Colonic mucosa (tissue), 4 donors: ENCODE measurements at places on chromosomes 3 and 15. TPM values are rescaled to one million over a fixed set of nuclear protein-coding genes. Genes with fewer than 3 reads are reported as not detected.

GRCh38 chr3:127800508-127800907, 21.8 kb downstream of the MGLL start:
- DNase-seq, result no peak

DNA sequence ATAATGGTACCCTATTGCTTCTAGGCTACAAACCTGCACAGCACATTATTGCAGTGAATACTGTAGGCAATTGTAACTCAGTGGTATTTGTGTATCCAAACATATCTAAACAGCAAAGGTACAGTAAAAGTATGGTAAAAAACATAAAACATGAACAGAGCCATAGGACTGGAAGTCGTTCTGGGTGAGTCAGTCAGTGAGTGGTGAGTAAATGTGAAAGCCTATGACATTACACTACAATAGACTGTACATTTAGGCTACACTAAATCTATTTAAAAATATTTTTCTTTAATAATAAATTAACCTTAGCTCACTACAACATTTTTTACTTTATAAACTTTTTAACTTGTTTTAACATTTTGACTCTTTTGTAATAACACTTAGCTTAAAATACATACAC, 21.3 kb downstream of the RAB6B start:
- DNase-seq, result no peak

GRCh38 chr3:171446801-171447578, 13.2 kb downstream of the TNIK start:
- DNase-seq, result no peak

DNA sequence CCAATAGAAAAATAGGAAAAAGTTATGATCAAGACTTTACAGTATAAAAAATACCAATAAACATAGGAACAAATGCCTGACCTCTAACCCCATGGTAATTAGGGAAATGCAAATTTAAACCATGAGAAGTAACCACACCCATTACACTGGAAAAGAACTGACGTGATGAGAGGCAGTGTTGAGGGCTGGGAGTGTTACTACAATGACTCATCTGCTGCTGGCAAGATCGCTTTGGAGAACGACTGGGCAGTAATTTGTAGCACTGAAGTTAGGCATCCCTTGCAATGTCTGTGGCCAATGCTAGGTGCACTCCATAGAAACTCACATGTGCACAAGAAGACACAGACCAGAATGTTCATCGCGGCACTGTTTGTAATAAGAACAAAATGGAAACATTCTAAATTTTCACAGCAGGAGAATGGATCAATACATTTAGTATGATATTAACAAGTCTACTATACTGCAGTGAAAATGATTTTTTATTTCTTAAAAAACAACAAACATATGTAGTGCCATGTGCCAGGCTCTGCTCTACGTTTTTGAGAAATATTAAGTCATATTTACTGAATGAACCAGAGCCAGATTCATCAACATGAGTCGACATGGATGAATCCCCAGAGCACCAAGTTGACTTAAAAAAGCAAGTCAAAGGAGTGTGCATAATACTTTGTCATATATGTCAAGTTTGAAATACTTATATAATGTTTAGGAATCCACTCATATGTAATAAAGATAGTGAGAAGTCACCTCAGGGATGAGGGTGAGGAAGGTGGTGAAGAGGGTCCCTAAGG, 37.6 kb upstream of the EPHB3 start:
- DNase-seq, result peak; percentile 40

DNA sequence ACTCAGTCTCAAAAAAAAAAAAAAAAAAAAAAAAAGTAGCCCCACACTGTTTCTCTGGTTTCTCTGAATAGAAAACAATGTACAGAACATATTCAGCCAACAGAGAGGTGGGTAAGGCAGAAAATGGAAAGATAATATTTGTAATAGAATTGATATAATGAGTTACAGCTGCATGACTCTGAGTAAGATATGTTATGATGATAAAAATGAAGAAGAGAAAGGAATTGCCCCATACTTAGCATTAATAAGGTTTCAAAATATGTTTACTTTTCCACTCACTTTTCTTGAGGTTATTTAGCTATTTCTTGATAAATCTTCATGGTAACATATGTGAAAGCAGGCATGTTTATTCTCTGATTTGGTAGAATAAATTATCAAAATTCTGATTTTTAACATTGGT, 100.9 kb upstream of the ROBO2 start:
- DNase-seq, result no peak

GRCh38 chr3:108528459-108529252, 18.3 kb upstream of the MYH15 start:
- no peak for DNase-seq

- no peak for DNase-seq
Measured at GRCh38 chr3:179463319-179463718, 12.0 kb upstream of the GNB4 start.

DNA sequence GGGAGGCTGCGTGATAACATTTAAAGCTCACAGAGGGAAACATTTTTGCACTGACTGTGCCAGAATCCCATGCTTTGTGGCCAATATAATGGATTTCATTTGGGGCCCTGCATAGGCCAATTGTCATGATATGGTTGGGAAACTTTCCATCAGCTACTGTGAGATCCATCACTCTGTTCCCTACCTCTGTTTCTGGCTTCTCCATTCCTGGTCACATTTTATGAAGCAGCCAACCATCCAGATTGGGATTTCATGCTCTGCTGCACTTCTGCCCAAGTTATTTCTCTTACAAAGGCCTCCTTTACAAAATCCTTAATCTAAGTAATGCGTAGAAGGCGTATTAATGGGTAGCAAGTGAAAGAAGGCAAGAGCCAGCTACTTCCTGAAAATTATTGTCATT, 221.1 kb downstream of the LRTM1 start:
- DNase-seq, result no peak

DNA sequence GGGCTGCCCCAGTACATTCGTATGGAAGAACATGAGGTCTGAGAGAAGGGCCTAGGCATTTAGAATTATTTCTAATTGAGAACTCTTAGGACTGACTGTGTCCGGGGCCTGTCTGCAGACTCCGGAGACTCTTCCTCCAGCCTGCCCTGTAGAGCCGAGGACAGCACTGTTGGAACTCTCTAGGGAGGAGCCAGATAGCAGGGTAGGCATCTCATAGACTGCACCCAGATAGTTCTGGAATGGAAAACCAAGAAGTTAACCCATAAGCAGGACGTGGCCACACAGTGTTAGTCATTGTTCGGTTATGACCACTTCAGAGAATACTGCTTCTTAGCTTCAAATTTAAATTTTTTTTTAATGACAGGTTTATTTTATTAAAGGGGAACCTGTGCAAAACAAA, 59.5 kb downstream of the SNRK start:
- DNase-seq, result no peak

DNA sequence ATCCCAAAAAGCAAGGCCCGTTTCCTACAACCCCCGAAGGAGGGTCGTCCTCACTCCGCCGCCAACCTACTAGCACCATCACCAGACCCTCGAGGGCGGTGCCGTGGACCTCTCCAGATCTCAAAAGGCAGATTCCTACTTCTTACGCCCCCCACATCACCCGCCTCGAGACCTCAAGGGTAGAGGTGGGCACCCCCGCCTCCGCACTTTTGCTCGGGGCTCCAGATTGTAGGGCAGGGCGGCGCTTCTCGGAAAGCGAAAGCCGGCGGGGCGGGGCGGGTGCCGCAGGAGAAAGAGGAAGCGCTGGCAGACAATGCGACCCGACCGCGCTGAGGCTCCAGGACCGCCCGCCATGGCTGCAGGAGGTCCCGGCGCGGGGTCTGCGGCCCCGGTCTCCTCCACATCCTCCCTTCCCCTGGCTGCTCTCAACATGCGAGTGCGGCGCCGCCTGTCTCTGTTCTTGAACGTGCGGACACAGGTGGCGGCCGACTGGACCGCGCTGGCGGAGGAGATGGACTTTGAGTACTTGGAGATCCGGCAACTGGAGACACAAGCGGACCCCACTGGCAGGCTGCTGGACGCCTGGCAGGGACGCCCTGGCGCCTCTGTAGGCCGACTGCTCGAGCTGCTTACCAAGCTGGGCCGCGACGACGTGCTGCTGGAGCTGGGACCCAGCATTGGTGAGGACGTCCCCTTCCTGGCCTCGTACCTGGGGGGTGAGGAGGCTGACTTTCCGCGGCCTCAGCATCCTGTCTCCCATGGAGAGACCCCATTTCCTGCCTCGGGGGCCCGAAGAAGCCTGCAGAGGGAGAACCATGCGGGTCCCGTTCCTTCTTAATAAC, at the start of gene MYD88:
TSS of gene MYD88 (plus strand) at position 313 of the 842 bp plus-strand sequence. CDS start at position 353, 40 bp downstream.
- DNase-seq, result peak; percentile 90

DNA sequence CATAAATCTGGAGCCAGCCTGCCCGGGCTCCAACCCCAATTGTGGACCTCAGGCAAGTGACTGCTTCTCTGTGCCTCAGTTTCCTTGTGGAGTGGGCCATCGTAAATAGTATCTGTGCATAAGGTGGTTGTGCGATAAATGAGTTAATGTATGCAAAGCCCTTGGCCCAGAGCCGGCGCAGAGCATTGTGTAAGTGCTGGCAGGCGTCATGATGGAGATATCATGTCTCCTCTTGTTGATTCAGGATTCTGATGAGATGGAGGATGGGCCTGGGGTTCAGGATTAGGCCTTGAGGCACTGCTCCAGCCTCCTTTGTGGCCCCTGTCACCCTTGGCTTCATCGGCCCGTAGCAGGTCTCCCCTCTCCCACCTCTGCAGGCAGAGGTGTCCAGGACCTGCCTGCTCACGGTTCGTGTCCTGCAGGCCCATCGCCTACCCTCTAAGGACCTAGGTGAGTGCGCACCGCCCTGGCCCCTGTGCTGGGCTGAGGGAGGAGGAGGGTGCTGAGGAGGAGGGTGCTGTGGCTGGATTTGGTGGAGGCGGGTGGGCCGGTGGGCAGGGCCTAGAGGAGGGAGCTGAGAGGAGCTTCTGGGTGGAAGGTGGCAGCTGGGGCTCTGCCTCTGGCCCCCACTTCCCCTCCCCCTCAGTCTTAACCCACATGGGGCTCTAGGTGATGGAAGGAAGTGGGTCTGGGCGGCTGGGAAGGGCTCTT, 1.3 kb downstream of the PLA2G4B start:
- DNase-seq, result no peak

- no peak for DNase-seq
Measured at GRCh38 chr3:159923336-159923735, 65.3 kb upstream of the IL12A start.

DNA sequence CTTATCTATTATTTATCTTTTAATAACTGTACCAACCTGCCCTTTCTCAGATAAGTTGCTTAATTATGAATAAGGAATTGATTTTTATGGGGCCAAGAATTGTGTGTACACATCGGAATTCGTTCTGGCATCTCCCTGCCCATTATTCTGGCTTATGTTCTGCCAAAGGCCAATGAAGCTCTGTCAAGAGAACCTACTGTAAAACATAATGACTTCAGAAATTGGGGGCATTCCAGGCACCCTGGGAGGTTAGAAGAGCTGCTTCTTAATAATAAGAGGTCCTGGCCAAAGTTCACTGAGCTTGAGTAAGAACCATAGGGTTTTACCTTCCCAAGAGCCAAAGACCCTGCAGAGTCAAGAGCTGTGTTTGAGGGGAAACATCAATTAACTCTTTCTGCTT, 261.7 kb downstream of the SLC9A9 start:
- DNase-seq, result no peak

DNA sequence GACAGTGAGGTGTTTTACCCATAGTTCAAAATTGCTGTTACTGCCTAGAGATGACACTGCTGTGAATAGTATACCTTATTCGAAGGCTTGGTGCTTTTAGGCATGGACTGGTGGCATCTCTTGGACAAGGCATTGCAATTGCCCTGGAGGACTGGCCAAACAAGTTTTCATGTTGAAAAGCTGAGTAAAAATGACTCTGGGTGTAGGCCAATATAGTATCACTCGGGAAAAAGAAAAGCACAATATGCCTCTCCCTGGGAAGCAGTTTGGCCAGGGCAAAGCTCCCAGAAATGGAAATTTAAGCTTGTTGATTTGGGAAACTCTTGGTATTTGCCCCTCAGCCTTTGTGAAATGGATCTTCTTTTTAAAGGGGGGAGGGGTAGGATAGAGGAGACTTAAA, 54.8 kb downstream of the ZNF609 start:
- DNase-seq, result no peak

- no peak for DNase-seq
Measured at GRCh38 chr15:100508641-100509300, 20.0 kb downstream of the CERS3 start.

DNA sequence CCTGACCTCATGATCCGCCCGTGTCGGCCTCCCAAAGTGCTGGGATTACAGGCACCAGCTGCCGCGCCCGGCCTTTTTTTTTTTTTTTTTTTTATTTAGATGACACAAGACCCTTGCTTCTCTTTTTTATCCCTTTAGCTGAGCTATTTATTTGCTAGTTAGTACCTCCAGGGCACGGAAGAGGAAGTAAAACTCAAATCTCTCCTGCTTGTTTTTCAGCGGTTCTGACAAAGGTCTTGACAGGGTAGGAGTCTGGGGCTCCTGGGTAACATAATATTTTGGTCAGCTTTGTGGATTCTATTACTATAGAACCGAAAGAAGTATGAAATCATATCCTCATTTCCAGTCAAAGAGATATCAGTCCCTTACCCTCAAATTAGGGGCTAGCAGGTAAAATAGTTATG, 44.0 kb upstream of the ETV5 start:
- DNase-seq, result no peak

DNA sequence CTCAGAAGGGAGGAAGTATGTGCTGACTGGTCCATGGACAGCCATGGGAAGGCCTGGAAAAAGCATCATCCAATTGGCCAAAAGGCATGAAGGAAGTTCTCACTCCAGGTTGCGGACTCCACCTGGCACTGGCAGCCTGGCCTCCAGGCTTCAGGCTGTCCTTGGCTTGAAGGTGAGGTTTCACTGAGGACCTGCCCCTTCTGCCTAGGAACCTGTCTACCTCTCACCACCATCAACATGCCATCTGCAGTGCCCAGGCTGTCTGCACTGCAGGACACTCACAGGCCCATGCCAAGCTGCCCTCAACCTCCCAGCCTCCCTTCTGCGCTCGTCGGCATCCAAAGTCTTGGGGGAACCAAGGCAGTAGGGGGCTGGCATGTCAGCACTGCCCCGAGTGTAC, 51.1 kb downstream of the CEP70 start:
- no peak for DNase-seq

GRCh38 chr15:77907824-77908751, 169.4 kb downstream of the TBC1D2B start:
- DNase-seq, result peak; percentile 86

GRCh38 chr3:58317811-58318210, 11.5 kb downstream of the HTD2 start:
- no peak for DNase-seq

- no peak for DNase-seq
Measured at GRCh38 chr3:139327861-139328260, 16.0 kb upstream of the MRPS22 start.

- DNase-seq, result no peak
Measured at GRCh38 chr3:183981990-183982644, 35.6 kb downstream of the ABCC5 start.

- DNase-seq, result no peak
Measured at GRCh38 chr3:182981038-182981380, 671 bp upstream of the DCUN1D1 start.

GRCh38 chr3:187979564-187979963, 174.4 kb upstream of the LPP start:
- no peak for DNase-seq

- no peak for DNase-seq
Measured at GRCh38 chr15:64634576-64635498, 140.6 kb downstream of the RBPMS2 start.

KCNMB2 gene
- 0.72 TPM for total RNA-seq

GXYLT2 gene
- total RNA-seq, result 8.4 TPM

FBXL22 gene
- 2.1 TPM for total RNA-seq

CA12 gene
- 339 TPM for total RNA-seq

UCN2 gene
- total RNA-seq, result not detected

BSN gene
- 0.17 TPM for total RNA-seq

GRM7 gene
- 0.15 TPM for total RNA-seq

CFAP100 gene
- not detected for total RNA-seq

CPN2 gene
- 0.15 TPM for total RNA-seq

KIF7 gene
- total RNA-seq, result 1.1 TPM

STX19 gene
- 18.8 TPM for total RNA-seq

SLC25A36 gene
- total RNA-seq, result 67.5 TPM

LINGO1 gene
- total RNA-seq, result 1.1 TPM

EIF4A2 gene
- total RNA-seq, result 337 TPM
